Caki2 (cell line): ENCODE measurements at places on chromosomes 1 and 21. TPM values are rescaled to one million over a fixed set of nuclear protein-coding genes. Genes with fewer than 3 reads are reported as not detected.

Gene HTR1D
- total RNA-seq: 0.52 and 1.5 TPM in 2 replicates

Gene CCDC18
- total RNA-seq: 6.5 and 6.9 TPM in 2 replicates

Gene RAD54L
- 9.7 and 23.5 TPM in 2 replicates for total RNA-seq

DNA sequence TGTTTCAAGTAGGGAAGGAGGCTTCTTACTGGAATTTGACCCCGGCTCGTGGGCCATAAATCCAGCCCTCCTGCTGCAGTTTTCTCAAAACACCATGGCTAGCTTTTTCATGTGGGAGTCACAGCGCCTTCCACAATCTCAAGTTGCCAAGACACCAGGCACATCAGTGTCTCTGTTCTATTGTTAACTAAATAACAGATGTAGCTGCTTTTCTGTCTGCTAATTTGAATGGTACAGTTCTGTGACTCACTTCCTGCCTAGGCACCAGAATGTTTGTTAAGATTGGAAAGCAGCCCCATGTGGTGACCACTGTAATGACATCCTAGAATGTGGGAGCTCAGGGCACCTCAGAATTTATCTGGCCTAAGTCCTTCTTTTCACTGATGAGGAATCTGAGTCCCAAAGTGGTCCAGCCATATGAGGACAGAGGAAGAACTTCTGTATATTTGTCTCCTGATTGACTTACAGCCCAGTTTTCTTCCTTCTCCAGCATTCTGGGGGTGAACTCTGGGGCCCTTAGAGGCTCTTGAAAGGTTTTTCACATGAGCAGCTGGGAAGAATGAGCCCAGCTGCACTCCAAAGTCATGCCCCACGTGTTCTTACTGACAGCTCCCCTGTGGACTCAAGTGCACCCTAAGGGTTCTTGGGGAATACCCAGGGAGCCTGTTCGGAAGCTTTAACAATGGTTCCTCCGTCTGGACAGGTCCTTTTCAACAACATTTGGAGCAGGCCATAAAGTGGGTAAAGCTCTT is 27.5 kb downstream of the TRIM45 start:
- DNase-seq: peak; percentile 6

Gene FHAD1
- 1.2 and 18.0 TPM in 2 replicates for total RNA-seq

Gene AJAP1
- 6.5 and 19.3 TPM in 2 replicates for total RNA-seq

DNA sequence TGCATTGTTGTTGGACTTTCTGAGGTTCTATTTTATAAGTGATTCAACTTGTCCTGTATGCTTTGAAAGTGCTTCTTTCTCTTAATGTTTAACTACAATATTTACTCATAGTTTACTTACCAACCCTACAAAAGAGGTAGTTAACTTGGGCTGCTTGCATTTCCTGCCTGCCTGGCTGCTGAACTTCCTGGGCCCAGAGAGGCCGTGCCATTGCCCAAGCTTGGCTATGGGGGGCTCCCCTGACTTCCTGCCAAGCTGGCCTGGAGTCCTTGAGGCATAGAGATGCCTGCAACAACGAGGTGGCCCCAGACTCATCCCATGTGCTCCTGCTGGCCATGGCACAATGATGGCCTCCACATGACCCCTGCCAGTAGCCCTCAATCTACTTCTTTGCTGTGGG is 361.6 kb upstream of the PLD5 start:
- peak; percentile 35 for DNase-seq

Gene HSD3B1
- not detected in 2 replicates for total RNA-seq

Gene OR2AK2
- not detected in 2 replicates for total RNA-seq

Gene MRPL39
- 52.5 and 81.7 TPM in 2 replicates for total RNA-seq

Gene KRTAP19-3
- not detected in 2 replicates for total RNA-seq

GRCh38 chr1:89611721-89612120 is 21.2 kb upstream of the LRRC8C start:
- no peak for DNase-seq

Gene NBPF14
- 9.5 and 13.2 TPM in 2 replicates for total RNA-seq

Gene LIPI
- not detected in 2 replicates for total RNA-seq

GRCh38 chr1:35576061-35576765 is 3.1 kb downstream of the TFAP2E start:
- no peak for DNase-seq

DNA sequence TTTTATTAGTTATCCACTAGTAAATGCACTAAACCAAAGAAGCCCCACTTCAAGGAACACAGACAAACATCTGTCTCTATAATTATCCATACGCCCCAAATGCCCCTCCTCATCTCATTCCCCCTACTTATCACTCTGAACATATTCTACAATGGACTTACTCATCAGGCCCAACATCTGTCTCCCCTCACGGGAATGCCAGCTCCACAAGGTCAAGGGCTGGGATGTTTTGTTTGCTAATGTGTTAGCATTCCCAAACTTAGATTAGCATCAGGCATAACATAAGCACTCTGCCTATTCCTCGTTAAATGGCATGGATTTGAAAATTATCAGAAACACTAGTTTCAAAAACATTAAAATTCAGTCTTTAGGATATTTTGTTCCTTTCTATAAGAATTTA is 279.5 kb downstream of the DSCAM start:
- DNase-seq: no peak

Gene CFAP74
- not detected in 2 replicates for total RNA-seq

DNA sequence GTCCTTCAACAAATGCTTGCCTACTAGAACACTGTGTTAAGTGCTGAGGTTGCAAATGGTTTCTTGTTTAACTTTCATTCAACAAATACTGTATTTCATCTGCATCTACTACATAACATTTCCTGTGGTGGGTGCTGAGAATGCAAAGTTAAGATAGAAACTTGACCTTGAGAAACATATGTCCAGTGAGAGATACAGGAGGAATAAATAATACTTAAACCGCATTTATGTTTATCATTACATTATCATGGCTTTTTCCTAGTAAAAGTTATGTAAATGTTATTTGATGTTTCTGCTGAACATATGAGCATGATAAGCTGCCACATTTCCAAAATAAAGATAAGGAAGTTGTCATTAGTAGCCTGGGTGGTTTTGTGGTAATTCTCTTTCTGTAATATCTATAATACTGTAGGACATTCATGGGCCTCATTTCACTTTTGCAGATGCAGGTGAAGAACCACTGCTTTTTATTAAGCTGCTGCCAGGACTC is 590.4 kb downstream of the PLPP3 start:
- no peak for DNase-seq

- DNase-seq: peak; percentile 84
These were observed 2.6 kb downstream of the PFDN2 start for GRCh38 chr1:161115132-161115711.

DNA sequence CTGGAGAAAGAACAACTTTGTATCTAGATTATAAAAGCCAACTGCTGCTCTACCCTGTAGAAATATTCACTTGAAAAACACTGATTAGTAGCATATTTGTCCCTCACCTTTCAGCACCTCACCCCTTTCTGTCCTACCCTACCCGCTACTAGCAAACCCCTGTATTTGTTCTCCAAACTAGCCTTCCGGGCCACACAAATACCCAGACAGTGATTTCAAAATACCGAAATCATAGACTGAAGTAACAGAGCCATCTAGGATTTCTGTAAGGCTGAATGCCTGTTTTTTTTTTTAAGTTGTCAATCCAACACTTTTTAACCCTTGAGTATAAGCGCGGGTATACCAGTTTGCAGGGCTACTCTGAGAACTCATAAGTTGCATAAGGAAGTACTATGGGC is 398 bp upstream of the DPT start:
- no peak for DNase-seq

Gene PLXNA2
- 0.03 and 1.6 TPM in 2 replicates for total RNA-seq

- DNase-seq: no peak
These were observed 295.4 kb downstream of the RRAGC start for GRCh38 chr1:38563942-38564735.

DNA sequence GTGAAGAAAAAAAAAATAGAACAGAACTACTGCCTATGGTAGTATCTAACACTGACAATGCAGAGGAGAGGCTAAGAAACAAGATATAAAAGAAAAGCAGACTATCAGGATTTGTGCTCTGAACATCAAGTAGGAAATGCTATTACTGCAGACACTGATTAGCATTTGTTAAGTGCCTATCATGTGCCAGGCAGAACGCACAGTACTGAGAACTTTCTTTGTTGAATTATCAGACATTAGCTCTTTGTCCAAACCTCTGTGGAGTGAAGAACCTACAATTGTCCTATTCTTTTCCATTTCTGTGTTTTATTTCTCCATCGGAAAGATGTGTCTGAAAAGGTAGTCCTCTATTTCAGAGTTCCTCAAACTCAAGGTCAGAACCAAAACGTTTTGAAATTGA is 30.5 kb upstream of the DISP1 start:
- no peak for DNase-seq

DNA sequence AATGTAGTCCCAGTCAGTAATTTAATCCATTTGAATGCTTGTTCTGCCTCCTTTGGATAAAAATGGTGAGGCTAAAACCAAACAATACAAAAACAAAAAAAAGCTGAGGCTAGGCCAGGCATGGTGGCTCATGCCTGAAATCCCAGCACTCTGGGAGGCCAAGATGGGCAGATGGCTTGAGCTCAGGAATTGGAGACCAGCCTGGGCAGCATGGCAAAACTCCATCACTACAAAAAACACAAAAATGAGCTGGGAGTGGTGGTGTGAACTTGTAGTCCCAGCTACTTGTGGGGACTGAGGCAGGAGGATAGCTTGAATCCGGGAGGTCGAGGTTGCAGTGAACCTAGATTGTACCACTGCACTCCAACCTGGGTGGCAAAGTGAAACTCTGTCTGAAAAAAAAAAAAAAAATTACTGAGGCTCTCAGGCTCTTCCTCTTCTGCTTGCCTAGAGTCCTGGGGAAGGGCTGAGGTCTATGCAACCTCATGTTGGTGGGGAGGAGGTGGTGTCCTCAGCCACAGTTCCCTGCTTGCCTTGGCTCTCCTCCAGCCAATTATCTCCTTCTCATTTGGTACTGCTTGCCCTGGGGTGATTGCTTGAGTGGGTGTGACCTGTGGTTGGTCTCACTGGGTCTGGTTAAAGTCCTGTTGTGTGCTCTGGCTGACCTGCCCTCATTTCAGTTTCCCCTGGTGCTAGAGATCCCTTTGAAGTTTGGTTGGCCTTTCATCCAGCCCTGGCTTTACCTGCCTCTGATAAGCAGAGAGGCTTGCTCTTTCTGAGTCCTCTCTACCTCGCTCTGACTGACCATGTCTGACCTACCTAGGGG is 20.9 kb downstream of the S1PR1 start:
- peak; percentile 57 for DNase-seq

Gene CD52
- total RNA-seq: not detected in 2 replicates

DNA sequence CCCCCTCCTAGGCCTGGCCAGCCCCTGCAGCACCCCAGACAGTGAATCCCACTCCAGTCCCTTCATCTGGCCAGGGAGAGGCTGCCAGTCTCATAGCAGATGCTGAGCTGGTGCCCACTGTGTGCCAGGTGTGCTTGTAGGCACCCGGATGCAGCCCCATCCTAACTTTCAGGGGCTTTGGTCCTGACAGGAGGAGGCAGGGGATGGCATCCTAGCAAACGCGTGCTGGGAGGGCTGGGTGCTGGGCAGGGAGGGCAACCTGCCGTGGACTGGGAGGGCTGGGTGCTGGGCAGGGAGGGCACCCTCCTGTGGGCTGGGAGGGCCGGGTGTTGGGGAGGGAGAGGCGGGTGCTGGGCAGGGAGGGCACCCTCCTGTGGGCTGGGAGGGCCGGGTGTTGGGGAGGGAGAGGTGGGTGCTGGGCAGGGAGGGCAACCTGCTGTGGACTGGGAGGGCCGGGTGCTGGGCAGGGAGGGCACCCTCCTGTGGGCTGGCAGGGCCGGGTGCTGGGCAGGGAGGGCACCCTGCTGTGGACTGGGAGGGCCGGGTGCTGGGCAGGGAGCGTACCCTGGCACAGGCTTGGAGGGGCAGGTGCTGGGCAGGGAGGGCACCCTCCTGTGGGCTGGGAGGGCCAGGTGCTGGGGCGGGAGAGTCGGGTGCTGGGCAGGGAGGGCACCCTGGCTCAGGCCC is 35.3 kb downstream of the SLC19A1 start:
- no peak for DNase-seq

Gene CR1L
- not detected in 2 replicates for total RNA-seq
